ENCODE measurements at places on chromosomes 5 and 9. TPM values are rescaled to one million over a fixed set of nuclear protein-coding genes. Genes with fewer than 3 reads are reported as not detected.
A peak's percentile ranks its signal among the peaks of the same experiment; 100 is the strongest.

DNA sequence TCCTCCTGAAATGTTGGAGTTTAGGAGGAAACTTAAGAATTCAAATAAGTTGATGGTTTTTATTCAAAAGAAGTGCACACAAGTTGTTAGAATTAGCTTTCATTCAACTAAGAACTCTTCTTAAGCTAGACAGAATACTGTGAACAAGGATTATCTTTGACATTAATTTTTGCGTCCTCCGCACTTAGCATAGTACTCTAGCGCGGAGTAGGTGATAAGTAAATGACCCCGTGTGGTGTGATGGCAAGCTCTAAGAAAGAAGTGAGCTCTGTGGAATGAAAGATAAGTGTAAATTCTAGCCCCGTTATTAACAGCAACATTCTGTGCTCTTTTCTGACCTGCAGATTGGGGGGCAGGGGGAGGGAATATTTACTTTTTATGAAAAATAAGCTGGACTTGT is 1.0 kb downstream of the BRIX1 start:
- H3K27me3 ChIP-seq: no peaks in the 10 kb centered on the region
- peaks cover 10% of the 10 kb centered on the region for H3K36me3 ChIP-seq
- peak overlapping the region; percentile 91 for H3K4me3 ChIP-seq
- H3K27ac ChIP-seq: no peak overlapping the region

GRCh38 chr5:130985776-130986175 is 179.3 kb downstream of the HINT1 start:
- no peak for DNase-seq
- H3K27me3 ChIP-seq: no peaks in the 10 kb centered on the region
- H3K4me3 ChIP-seq: no peak overlapping the region
- H3K36me3 ChIP-seq: no peaks in the 10 kb centered on the region
- H3K4me1 ChIP-seq: no peaks in the 10 kb centered on the region

DNA sequence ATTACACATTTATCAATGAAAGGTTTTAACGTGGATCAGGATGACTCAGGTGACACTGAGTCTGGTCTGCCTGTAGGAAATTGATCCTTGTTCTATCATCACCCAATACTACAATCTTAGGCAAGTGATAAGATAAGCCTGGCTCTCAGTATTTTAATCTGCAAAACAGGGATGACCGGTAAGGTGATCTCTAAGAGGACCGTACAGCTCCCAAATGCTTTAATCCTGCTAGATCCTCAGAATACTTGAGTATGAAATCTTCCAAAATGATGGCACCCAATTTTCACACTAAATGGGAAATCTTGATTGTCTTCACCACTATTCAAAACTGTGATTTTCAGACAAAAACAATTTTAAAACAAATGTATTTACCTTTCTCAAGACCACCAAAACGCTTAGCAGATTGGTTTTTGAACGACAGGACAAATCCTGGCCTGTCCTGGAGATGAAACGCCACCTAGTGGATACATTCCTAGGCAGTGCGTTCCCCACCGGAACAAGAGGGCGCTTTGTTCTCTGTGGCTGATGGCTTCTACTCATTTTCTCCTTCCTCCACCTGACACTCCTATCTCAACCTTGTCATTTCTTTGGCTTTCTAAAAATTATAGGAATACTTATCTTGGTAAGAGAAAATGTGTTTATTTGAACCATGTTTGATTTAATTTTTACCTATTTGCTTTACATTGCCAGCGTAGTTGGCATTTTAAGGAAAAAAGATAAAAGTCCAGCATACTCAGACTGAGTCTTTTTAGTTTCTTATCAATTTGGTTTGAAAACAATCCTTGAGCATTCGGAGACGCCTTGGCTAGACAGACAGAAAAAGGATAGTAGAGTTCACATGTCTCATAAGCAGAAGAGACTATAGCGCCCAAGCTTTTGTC is 41.2 kb upstream of the VCAN start:
- peak; percentile 60 for DNase-seq
- no peaks in the 10 kb centered on the region for H3K27me3 ChIP-seq
- H3K27ac ChIP-seq: no peak overlapping the region
- H3K36me3 ChIP-seq: no peaks in the 10 kb centered on the region
- no peak overlapping the region for H3K4me3 ChIP-seq
- H3K4me1 ChIP-seq: no peaks in the 10 kb centered on the region

DNA sequence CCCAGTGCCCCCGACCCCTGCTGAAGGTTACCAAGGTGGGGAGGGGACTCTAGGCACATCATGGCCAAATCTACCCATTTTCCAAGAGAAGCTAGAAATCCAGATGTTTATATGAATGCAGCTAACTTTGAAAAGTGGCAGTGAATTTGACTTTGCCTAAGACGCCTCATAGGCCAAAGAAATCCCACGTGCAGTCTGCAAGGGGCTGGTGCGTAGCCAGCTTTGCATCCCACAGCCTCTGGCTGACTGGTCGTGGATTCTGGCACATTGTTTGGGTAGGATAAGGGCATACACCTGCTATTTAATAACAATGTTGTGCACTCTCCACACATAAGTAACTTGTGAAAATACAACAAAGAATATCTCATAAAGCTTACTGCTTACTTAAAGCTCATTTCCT is 3.5 kb upstream of the GADD45G start:
- DNase-seq: no peak
- H3K27me3 ChIP-seq: no peaks in the 10 kb centered on the region
- peaks cover 24% of the 10 kb centered on the region for H3K4me1 ChIP-seq
- no peak overlapping the region for H3K4me3 ChIP-seq
- no peak overlapping the region for H3K27ac ChIP-seq
- no peaks in the 10 kb centered on the region for H3K36me3 ChIP-seq

DNA sequence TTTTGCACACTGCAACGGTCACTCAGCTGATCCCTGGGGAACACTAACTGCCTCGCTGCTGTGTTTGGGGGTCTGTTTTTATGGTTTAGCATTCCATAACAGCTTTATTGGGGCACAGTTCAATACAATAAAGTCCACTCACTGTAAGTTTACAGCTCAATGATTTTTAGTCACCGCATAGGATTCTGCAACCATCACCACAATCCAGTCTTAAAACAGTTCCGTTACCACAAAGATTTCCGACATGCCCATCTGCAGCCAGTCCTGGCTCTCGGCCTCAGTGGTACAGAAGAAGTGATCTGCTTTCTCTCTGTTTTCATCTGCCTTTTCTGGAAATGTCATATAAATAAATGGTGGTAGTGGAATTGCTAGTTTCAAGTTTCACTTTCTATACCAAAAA is 23.6 kb downstream of the OR2V2 start:
- no peak for DNase-seq
- H3K27ac ChIP-seq: no peak overlapping the region
- no peaks in the 10 kb centered on the region for H3K4me1 ChIP-seq
- no peaks in the 10 kb centered on the region for H3K36me3 ChIP-seq

SPINK13 gene
- total RNA-seq: not detected

PLPP7 gene
- 0.76 TPM for total RNA-seq

PCAT7 gene
- total RNA-seq: not detected

WASHC1 gene
- total RNA-seq: 3.0 TPM

UNC5A gene
- total RNA-seq: 0.39 TPM

IFNA13 gene
- total RNA-seq: not detected

CDH18 gene
- total RNA-seq: not detected

CDX1 gene
- total RNA-seq: 0.30 TPM

Measured in upper lobe of left lung (tissue), 6 donors.